Tongue (tissue), 3 donors: ENCODE measurements at places on chromosomes 3 and 15. TPM values are rescaled to one million over a fixed set of nuclear protein-coding genes. Genes with fewer than 3 reads are reported as not detected.
A peak's percentile ranks its signal among the peaks of the same experiment; 100 is the strongest.

Gene CYP8B1
- not detected for total RNA-seq

Gene CASR
- not detected for total RNA-seq

Gene CFAP44
- total RNA-seq, result 8.8 TPM

Gene ARPP21
- 89.8 TPM for total RNA-seq

Gene PLSCR5
- total RNA-seq, result not detected

Gene CCR5
- 0.41 TPM for total RNA-seq

Gene CALML4
- 4.3 TPM for total RNA-seq

GRCh38 chr3:27312044-27312668 is 57.0 kb downstream of the NEK10 start:
- DNase-seq, result peak; percentile 77

- no peak for DNase-seq
These were observed 33.9 kb upstream of the CHRM5 start for GRCh38 chr15:33934396-33934795.

GRCh38 chr15:42508263-42508690 is 12.8 kb downstream of the SNAP23 start:
- peak; percentile 42 for DNase-seq

- peak; percentile 60 for DNase-seq
These were observed 36.7 kb downstream of the SMAD3 start for GRCh38 chr15:67101911-67102598.

DNA sequence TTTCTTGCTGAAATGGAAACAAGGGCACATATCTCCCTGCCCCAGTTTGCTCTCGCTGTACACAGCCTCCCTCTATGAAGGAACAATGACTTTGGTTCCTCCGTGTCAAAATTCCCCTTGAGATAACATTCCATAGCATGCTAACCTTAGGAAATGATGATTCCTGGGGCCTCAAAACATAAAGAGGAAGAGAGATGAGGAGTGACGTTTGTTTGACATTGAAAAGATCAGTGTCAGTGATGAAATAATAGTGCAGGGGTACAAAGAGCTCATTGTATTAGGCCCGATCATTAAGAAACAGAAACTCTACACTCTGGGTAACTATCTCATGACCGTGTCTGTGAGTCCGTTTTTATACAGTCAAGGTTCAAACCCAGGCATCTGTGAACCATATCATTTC is 55.2 kb downstream of the ARNT2 start:
- DNase-seq, result no peak

- DNase-seq, result peak; percentile 17
These were observed 502.1 kb downstream of the ZBBX start for GRCh38 chr3:166877971-166878370.

GRCh38 chr15:94100863-94101262 is 130.5 kb upstream of the MCTP2 start:
- DNase-seq, result no peak

DNA sequence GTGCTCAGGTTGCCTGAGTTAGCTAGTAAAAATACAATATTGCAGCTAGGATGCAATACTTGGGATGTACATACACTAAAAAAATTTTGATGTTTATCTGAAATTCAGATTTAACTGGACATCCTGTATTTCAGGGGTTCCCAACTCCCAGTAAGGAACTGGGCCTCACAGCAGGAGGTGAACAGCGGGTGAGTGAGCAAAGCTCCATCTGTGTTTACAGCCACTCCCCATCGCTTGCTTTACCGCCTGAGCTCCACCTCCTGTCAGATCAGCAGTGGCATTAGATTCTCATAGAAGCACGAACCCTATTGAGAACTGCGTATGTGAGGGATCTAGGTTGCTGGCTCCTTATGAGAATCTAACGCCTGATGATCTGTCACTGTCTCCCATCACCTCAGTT is 285.1 kb upstream of the PROK2 start:
- DNase-seq, result no peak

DNA sequence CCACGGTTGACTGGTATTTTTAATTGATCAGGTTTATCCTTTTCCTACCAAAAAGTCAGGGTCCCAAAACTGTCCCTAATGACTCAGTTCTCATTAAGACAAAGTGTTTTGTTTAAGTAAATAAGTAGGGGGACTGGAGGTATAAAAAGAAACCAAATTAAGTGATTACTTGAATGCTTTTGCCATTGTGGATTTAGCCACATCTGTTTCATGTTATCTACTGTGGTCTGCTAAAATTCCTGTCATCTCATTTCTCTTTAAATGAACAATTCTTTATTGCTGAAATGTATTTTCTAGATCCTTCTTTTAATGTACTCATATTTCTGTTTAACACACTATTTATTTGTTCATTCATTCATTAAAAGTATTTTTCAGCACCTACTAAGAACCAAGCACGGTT is 625.9 kb upstream of the ADAMTS9 start:
- no peak for DNase-seq

GRCh38 chr3:155179437-155179827 is 99.3 kb downstream of the MME start:
- DNase-seq, result no peak

GRCh38 chr15:71612869-71613268 is 197.5 kb upstream of the NR2E3 start:
- DNase-seq, result no peak

- no peak for DNase-seq
These were observed 55.9 kb upstream of the LIMD1 start for GRCh38 chr3:45538641-45538986.

GRCh38 chr3:140198242-140198641 is 263.3 kb downstream of the CLSTN2 start:
- DNase-seq, result peak; percentile 77

DNA sequence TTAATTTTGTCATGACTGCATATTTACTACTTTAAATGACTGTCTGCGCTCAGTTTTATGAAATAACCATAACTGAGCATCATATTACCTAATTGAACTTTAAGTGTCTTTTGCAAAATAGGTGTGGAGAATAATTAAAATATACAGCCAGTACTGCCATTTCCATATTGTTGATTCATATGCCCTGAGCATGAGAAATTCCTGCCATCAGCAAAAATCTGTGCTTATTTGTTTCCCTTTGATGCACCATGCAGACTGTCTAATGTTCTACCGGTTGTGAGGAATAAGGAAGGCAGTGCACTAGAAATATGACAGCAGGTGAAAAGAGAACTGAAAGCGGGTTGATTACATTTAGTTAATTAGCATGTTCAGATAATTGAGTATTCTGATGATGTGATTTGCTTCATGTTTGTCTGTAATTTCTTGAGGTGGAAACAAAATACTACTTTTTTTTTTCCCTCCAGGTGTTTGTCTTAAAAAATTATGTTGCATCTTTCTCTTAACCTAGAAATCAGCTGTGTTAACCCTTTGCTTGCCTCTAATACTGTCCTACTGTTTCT is 229.4 kb upstream of the AZI2 start:
- no peak for DNase-seq
